Cardiac fibroblast (primary cell): ENCODE measurements at places on chromosomes 7 and 10.
A peak's percentile ranks its signal among the peaks of the same experiment; 100 is the strongest.

GRCh38 chr7:127865466-127865865, 165.8 kb downstream of the LRRC4 start:
- peak; percentile 78 for DNase-seq

DNA sequence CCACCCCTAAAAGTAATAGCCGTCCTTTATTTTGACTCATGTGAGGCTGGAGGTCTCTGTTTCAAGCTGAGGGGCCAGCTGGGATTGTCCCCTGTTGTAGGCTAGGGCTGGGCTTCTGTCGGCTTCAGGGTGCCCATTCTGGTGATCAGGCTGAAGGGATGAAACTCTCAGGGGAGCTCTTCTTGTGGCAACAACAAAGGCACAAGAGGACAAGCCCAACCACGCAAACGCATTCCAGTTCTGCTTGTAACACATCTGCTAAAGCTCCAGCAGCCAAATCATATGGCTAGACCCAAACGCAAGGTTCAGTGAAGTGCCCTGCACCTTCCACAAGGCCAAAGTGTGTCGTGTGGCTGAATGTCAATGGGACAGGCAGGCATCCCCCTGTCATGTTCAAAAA, 405.7 kb downstream of the INHBA start:
- DNase-seq: no peak

- DNase-seq: peak; percentile 90
These were observed 208.3 kb downstream of the PPP1R3A start for GRCh38 chr7:113710310-113711096.

DNA sequence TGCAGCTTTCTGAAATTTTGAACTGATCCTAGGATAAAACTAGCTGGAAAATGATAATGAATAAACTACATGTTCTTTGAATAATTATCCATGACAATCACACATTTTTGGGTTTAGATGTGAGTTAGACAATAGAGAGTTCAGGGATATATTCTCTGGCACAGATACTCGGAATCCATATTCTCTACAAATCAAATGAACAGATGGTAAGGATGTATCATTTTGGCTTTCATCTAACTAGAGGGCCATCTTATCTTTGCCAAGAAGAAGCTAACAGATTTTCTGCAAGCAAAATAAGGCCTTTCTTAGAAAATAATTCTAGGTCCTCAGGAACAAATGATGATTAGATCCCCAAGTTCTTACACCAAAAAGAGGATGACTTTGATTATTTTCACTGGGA, 355.9 kb upstream of the C7orf33 start:
- no peak for DNase-seq

- no peak for DNase-seq
These were observed 22.3 kb downstream of the SCART1 start for GRCh38 chr10:133475821-133476640.

DNA sequence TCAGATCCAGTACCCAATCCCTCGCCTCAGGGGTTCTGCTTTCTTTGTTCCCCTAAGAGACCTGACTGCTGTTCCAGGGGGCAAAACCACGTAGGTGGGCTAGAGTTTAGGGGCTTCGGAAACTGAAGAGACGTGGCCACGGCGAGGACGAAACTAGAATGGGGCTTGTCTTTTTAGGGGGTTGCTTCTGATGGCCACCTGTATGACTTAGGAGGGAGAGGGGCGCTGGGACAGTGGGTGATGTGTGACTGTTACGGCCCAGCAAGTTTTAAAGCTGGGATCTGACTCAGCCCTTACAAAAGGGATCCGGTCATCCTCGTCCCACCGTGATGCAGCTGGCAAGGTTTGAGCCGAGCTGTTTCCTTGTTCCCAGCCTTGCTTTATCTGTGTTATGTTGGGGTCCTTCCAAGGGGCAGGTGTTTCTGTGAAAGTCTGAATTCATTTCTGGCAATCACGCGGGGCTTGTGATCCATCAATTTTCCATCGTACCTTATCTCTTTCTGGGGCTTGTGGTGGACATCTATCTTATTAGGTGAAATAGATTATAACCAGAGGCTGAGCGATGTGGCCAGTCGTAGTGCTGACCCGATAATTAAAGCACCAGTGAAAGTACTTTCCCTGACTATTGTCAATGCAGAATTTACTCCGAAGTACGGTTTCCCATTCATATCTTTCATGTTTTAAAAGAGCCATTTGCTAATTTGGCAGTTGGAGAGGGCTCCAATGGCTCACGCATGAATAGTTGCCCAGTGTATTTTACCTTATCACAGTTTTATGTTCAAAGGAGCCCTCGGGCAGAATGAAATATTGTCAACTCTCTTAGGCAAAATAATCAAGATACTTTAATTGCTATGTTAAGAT, 830 bp downstream of the MET start:
- peak; percentile 59 for DNase-seq

- DNase-seq: no peak
These were observed 17.4 kb downstream of the BNIP3 start for GRCh38 chr10:131964298-131964697.

- peak; percentile 62 for DNase-seq
These were observed 57.5 kb upstream of the CHCHD3 start for GRCh38 chr7:133139350-133139749.

GRCh38 chr7:36966636-36967035, 242.3 kb upstream of the AOAH start:
- DNase-seq: no peak

DNA sequence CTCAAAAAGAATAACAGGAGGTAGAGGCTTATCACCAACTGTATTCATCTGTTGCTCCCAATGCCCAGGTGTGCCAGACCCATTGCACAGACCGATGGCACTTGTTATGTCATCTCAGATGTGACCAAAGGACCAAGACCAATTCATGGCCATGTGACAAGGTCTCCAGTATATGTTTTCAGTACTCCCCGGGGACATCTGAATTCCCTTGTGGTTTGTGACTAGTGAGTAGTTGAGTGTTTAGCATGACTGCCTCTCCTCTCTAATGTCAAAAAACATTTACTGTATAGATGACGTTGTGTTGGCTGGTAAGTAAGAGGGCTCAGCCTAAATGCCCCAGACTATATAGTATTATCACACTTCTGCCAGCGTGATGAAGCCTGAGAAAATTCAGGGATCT, 202.1 kb upstream of the SMIM30 start:
- DNase-seq: no peak

DNA sequence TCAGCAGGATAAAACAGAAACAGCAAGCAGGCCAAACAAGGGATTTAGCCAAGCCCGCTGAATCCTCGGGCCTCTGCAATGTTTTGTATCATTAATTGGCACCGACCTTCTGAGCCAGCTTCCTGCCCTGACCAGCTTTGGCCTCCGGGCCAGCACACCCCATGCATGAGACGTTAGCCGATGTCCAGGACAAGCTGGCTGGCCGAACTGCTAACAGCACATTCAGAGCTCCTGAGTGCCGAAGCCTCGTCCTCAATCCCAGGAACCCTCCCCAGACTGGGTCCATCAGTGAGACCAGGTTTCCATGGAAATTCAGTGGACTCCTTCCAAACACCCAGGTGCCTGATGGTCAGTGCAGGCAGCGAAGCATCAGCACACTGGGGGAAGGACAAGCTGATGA, 134.3 kb upstream of the PFKP start:
- no peak for DNase-seq

- DNase-seq: peak; percentile 65
These were observed 280.5 kb downstream of the KIF20B start for GRCh38 chr10:89981891-89982290.

DNA sequence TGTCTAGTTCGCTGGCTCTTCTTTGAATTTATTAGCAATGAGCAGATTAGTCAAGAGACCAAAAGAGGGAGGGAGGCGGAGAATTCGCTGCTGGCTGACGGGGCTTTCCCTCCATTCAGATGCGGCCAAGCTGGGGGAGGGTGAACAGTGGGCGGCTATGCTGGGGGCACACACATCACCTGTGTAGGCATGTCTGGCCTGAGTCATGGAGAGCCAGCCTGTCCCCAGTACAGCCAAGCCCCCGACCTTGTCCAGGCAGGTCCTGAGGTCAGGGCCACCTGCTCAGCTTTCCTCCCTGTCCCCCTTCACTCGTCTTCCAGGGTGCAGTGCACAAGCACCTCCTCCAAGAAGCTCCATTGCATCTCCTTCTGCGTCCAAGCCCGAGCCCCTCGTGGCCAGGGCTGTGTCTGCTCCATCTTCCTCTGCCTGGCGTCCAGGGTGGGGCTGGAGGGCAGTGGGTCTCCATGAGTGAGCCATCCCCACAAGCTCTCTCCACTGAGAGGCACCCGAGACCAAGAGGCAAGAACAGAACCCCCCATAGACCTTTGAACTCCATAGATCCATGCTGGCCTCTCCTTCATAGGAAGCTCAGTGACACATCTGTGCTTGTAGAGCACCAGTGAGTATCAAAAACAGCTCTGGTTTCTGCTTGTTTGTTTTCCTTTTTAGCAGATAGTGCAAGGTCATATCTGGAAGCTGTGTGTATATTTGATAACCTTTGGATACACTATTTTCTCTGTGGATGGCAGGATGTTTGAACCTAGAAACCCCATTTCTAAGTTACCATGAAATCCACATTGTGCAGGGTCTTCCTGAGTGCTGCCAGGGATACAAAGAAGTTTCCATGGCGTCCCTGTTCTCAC, 1.9 kb upstream of the DEPP1 start:
- DNase-seq: no peak

DNA sequence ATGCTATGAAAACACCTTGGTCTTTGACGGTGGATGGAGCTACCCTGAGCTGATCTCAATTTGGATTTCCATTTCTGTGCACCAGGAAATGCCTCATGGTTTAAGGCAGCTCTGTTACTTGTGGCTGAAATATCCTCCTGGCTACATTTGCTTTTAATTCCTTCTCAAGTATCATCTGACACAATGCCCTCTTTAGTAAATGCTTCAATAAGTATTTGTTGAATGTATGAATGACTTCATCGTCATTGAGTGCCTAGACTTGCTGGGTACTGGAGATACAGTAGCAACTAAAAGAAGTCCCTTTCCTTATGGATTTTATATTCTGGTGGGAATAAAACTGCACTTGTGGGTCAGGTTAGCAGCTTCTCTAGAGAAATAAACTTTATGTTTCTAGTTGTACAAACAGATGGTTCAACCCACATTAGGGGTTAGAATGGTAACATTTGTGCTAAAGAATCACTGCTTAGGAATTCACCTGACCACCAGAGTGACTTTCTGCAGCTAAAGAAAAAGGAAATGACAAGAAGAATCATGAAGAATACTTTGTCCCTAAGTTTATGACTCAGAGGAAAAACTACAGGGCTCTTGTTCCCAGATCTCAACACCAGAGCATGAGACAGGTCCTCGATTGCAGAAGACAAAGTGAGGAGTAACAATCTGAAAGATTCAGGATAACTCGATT, 21.8 kb upstream of the SMNDC1 start:
- DNase-seq: peak; percentile 28

- peak; percentile 48 for DNase-seq
These were observed 79.6 kb downstream of the ZNF22 start for GRCh38 chr10:45080331-45080730.

DNA sequence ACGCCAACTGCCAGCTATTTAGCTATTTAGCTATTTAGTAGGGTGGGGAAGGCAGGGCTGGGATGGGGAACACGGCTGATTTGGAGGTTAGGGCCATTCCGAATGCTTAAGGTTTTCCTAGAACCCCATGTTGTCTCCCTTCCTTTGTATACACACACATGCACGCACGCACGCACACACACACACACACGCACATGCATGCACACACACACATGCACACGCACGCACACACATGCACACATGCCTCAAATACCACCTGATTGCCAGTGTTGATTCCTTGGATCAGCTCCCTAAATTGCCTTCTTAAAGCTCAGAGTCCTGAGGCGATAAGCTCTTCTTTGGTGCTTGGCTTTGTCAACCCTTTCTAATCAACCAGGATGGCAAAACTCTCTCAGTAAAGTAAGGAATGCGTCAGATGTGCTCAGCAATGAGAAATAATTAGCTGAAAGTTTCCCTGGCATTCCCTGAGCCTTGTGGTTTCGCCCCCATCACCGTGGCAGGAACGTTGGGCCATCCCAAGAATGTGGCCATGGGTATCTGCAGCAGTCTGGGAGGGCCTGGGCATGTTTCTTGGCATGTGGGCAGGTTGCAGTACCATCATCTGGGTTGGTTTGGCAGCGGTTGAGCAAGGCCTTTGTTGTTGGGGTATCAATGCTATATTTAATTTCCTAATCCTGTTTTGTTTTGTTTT, 305.6 kb downstream of the LRMDA start:
- no peak for DNase-seq

DNA sequence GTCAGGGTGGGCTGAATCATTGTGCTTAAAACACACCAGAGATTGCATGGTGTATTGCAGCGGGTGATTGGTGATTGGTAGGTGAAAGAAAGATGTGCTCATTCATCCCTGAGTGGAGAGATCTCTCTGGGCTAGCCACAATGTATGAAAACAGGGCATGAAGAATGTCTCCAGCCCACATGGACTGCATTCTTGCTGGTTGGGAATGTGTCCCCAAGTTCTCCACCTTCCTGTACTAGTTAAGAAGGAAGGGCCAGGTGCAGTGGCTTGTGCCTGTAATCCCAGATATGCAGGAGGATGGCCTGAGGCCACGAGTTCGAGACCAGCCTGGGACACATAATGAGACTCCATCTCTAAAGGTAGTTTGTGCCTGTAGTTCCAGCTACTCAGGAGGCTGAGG, 113.8 kb upstream of the LANCL2 start:
- no peak for DNase-seq

- no peak for DNase-seq
These were observed 245.2 kb downstream of the DOCK4 start for GRCh38 chr7:111960984-111961383.

GRCh38 chr7:52992001-52992400, 43.4 kb upstream of the POM121L12 start:
- no peak for DNase-seq

- DNase-seq: no peak
These were observed 271.9 kb downstream of the ADARB2 start for GRCh38 chr10:1465418-1465911.

- no peak for DNase-seq
These were observed 190.9 kb upstream of the YAE1 start for GRCh38 chr7:39375047-39375873.

DNA sequence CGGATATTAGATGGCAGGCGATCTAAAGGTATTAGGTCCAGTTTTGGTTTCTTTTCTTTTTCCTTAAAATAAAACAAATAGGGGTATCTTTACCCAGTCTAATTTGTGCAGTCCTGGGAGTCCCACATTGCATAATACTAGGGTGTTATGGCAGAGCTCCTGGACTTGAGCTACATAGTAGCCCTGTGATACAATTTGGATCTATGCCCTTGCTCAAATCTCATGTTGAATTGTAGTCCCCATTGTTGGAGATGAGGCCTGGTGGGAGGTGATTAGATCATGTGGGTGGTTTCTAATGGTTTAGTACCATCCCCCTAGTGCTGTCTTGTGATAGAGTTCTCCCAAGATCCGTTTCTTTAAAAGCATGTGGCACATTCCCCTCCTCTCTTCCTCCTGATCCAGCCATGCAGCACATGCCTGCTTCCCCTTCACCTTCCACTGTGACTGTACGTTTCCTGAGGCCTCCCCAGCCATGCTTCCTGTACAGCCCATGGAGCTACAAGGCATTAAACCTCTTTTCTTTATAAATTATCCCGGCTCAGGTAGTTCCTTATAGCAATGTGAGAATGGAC, 141.9 kb downstream of the RPS24 start:
- DNase-seq: peak; percentile 77

GRCh38 chr7:44195889-44196288, 4.9 kb upstream of the YKT6 start:
- peak; percentile 38 for DNase-seq
